ENCODE measurements at places on chromosomes 5 and 9.

DNA sequence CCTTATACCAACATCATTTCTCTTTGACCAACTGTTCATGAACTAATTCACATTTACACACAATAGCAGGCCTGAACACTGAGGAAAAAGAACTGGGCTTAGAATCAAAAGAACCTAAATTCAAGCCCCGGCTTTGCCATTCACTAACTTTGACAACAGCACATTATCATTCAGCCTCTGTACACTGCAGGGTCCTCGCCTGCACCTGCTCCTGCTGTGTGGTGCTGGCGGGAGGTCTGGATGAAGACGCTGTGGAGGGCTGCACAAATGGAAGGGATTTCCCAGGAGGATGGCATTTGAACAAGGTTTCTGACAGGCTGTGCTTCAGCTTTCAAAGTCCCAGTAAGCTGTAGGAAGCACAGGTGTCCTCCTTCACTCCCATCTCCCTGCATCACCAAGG is 151.2 kb downstream of the ZDHHC21 start:
- DNase-seq: no peak

DNA sequence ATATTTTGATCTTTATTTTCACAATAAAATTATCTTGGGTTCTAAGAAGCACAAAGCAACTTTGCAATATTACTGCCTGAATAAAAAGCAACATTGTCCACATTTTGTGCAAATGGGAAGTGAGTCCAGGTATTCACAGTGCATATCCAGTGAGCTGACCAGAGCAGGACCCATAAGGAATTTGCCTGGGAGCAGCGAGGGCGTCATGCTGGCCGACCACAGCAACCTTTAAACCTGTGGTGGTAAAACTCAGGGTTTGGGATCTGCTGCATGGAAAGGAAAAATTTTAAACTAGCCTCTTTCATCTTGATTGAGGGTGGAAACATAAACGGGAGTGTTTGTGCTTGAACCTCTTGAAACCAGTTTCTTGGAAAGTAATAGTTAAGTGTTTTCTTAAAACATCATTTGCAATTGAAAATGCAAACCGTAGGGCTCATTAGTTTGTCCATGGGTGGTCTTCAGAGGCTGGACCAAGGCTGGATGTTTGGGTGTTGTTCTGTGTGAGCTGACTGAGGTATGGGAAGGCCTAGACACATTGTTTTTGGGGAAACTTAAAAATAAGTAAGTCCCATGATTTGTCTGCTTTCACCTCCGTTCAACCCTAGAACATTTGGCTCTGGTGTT is 85.0 kb upstream of the ANKH start:
- DNase-seq: no peak

DNA sequence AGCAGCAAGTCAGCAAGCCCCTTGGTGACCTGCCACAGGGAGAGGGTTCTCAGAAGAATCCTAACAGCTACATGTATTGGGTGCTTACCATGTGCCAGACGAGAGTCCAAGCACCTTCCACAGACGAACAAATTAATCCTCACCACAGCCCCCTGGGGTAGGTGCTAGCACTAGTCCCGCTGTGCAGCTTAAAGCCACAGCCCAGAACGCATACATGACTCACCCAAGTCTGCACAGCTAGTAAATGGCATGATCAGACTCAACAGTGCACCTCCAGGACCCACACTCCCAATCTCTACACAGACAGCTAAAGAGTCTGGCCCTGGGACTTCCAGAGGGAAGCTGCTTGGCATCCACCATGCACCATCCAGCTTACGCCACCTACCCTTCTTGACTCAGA is 111.5 kb downstream of the PAX5 start:
- DNase-seq: no peak

DNA sequence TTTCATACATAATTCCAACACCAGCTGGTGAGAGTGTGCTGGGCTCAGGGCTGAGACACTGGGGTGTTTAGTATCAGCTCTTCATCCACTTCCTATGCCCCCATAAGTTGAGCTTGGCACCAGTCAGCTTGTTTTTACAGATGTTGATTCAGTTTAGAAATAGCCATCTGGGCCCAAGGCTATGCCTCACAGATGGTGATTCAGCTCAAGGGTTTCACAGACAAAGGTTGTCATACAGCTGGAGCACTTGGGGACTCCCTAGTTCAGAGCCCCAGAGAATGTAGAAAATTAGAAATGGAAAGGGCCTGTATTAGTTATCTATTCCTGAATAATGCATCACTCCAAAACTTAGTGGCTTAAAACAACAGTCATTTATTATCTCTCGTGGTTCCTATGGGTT is 10.3 kb upstream of the CRHBP start:
- DNase-seq: no peak

- peak; percentile 21 for DNase-seq
Measured at GRCh38 chr9:128033609-128034008, 33.5 kb downstream of the NAIF1 start.

DNA sequence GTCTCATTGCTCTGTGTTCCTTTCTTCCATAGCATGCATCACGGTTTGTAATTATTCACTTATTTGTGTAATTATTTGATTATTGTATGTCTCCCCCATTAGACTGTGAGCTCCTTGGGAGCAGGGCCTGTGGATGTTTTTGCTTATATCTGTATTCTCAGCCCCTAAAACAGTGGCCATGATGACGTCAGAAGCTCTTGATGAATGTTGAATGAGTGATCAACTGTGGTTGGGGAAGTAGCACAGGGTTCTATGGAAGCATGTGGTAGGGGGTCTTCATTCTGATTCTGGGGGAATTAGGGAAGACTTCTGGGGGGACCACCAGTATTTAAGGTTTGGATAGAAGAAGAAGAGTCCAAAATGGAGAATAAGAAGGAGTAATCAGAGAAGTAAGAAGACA is 6.0 kb downstream of the DNAI1 start:
- DNase-seq: no peak

GRCh38 chr9:113477661-113478060 is 14.1 kb downstream of the RGS3 start:
- DNase-seq: no peak

GRCh38 chr9:77916410-77916819 is 115.2 kb downstream of the GNAQ start:
- DNase-seq: no peak

- DNase-seq: no peak
Measured at GRCh38 chr9:91103931-91104330, 257.8 kb downstream of the AUH start.

DNA sequence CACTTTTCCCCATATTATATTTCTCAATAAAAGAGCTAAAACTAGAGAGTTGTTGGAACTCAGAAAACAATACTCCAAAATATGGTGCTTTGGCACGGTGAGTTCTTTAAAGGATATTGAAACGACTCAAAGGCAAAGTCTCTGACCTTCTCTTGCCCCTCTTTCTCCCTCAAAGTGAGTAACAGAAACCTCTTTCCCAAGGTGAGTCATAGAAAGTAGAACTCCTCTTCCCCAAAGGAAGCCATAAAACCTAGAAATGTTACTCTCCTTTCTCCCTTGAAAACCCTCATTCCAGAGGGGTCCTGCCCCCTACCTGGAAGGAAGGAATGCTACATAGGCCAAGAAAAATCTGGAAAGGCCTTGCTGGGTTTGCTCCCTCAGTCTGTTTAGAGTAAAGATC is 47.5 kb downstream of the RAPGEF6 start:
- no peak for DNase-seq

GRCh38 chr9:104027295-104027694 is 66.8 kb upstream of the SMC2 start:
- DNase-seq: no peak

- no peak for DNase-seq
Measured at GRCh38 chr5:56405116-56405908, 172.2 kb upstream of the ANKRD55 start.

DNA sequence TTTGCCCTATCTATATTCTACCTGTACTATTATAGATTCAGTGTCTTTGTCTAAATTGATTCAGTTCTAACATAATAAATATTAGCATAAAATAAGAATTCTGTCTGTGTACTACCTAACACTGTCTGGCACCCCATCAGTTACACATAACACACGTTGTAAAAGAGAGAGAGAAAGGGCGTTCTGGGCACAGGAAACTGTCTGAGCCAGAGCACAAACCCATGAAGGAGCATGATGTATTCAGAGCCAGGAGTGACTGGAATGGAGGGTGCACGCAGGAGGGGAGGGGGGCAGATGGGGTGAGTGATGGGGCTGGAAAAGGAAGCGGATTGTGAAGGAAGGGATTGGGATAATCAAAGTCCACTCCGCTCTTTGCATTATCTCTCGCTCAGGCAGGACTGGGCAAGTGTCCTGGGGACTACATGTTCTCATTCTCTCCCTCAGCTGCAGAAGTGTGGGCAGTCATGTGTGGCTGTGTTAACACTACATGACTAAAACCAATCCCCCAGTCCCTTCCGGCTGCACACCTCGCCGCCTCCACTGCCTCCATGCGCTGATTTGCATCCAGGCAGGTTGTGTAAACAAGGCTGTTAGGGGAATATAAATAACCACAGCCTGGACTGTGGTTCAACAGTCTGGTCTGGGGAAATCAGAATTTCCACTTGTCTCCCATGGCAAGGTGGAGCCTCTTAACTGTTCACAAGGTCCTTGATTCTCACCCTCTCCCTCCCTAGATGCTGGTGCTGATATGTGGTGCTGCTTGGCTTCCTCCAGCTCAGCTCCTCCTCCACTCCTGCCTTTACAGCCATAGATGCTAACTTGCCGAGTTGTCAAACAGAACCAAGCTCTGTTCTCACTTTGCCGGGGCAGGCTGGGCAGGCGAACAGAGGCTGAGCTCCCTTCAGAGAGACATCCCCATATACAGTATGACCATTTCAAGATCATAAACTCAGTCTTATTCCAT is 367.5 kb upstream of the BRINP1 start:
- no peak for DNase-seq

- DNase-seq: no peak
Measured at GRCh38 chr9:134670042-134670525, 28.5 kb downstream of the COL5A1 start.

GRCh38 chr9:115395511-115396021 is 277.6 kb upstream of the TNC start:
- no peak for DNase-seq

GRCh38 chr9:14935964-14936363 is 25.7 kb upstream of the FREM1 start:
- no peak for DNase-seq

All from activated CD4-positive, alpha-beta T cell treated with anti-CD3 and anti-CD28 coated beads, Interleukin-2, amount 50 U/mL, for 48 hours (primary cell).